ENCODE measurements at places on chromosomes 2 and 18.

- DNase-seq: no peak
Measured at GRCh38 chr18:59272221-59272888, 899 bp downstream of the RAX start.

DNA sequence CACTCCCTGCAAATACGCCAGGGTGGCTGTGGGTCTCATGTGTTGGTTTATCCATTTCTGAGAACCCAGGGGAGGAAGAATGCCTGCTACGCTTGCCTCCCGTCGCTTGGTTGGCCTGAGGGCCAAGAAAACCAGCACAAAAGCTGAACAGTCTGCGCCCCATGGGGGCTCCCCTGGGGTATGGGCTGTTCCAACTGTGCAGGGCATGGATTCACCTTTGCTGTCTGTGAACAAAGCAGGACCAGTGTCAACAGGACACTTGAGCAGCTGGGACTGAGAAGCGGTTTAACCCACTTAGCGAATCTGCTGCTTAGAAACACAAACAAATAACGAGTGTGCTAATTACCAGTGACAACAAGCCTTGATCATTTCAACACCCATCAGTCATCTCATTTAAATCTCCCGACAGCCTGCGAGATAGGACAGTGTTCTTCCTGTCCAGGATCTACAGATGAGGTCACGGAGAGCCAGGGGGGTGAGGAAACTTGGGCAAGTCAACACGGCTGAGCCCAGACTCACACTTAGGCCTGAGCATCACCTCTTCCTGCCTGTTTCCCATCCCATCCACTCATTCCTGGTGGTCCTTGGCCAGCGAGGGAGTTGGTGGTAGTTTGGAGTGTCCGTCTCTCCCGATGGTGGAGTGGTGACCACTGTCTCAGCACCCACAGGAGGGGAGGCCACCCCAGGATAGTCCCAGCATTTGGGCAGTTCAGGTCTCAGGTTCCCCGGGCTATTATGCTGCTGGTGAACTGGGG lies 111.6 kb upstream of the HAAO start:
- no peak for DNase-seq

GRCh38 chr2:206840999-206841398 lies 75.6 kb downstream of the FASTKD2 start:
- no peak for DNase-seq

DNA sequence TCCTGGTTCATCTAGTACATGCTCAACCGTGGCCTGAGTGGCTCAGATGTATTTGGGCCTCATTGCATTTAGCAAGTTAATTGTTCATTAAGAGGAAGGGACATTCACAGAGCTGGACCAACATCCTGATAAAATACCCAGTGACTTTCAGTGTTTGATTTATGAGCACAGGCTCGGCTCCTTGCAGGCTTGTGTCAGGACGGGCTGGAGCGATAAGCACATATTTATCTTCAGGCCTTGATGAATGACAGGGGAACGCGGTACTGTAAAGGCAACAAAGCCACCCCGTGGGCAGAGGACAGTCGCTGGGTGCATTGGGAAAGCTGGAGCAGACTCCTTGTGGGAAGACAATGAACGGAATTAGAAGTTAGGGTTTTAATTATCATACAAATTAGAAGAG lies 548.6 kb upstream of the HS6ST1 start:
- no peak for DNase-seq

GRCh38 chr2:175233135-175233719 lies 51.7 kb upstream of the ATP5MC3 start:
- no peak for DNase-seq

- no peak for DNase-seq
Measured at GRCh38 chr18:34880882-34881834, 160.1 kb upstream of the MAPRE2 start.

- peak; percentile 27 for DNase-seq
Measured at GRCh38 chr2:43178602-43179542, 47.5 kb downstream of the ZFP36L2 start.

DNA sequence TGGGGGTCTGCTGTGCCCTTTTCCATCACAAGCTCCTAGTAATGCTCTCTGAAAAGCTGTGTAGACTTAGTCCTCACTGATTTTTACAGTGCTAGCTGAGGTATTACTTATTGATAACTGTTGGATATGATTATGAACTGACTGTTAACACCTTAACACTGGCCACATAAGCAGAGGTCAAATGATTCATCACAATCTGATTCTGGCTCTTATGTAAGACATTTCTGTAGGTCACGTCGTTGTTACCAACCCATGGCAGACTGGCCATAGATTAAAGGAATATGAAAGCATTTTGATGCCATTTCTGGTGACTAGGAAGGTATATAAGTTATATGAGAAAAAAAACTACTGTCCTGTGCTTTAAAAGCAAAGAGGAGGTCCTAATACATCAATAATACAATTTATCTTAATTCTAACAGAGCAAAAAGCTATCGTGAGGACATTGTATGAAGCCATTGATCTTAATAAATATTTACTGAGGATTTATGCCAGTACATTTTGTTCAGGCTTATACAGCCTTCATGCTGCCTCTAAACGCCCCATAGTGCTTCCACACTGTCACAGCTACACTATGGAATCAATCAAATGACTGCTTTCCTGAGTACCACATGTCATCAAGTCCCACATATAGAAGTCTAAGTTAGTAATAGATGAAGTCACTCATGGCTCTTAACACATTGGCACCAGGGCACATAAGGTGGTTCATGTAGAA lies 6.9 kb upstream of the RND3 start:
- DNase-seq: no peak

- DNase-seq: peak; percentile 93
Measured at GRCh38 chr2:43293744-43294695, 67.6 kb upstream of the ZFP36L2 start.

DNA sequence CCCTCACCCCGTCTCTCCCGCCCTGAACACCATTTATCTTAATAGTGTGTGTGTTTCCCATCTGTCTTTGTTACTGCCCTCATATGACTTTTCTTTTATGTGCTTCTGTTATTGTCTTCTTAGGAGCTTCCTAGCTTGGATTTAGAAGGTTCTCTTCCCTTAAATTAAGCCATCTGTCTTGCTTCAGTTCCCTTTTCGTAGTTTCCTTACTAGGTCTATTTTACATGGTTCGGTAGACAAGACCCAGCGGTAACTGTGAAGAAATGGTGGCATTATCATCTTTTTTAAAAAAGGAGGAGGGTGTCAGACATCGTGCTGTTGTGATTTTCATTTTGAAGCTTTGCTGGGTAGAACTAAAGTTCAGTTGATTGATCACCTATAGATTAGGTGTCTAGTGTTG lies 10.3 kb downstream of the NCK2 start:
- DNase-seq: no peak

DNA sequence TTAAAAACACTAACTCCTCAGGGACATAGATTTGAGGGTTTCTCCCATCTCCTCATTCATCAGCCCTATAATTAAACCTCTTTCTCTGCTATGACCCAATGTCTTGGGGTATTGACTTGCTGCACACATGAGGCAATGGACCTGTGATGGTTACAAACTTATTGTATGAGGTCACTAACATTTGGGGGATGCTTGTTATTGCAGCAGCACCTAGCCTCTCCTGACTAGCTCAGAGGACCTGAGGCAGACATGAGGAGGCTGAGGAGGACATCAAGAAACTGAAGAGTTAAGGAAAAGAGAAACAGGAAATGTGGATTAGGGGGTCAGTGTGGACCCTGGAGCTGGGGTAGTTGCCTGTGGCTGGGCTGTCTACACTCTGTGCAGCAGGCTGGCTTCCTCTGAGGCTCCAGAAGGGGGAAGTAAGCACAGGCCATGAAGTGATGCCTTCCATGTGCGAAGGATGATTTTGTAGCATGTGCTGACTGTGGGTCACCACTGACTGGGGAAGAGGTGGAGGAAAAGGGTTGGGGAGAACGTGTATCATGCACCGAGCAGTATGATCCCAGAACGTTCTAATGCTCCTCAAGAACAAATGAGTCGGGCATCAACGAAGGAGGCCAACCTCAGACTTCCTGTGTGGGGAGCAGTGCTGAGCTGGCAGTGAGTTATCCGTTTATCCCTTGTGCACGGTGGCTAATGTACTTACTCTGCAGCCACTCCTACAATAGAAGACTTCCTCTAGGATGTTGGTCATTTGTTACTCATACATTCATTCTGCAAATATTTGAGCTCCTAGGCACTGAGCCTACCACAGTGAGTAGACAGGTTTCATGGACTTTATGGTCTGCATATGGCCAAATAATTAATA lies 42.1 kb upstream of the RFX8 start:
- DNase-seq: peak; percentile 50

- DNase-seq: no peak
Measured at GRCh38 chr2:119234021-119235019, 10.7 kb downstream of the STEAP3 start.

GRCh38 chr2:69034845-69035244 lies 21.9 kb downstream of the ANTXR1 start:
- DNase-seq: no peak

GRCh38 chr2:36469710-36470109 lies 114.1 kb downstream of the CRIM1 start:
- no peak for DNase-seq

DNA sequence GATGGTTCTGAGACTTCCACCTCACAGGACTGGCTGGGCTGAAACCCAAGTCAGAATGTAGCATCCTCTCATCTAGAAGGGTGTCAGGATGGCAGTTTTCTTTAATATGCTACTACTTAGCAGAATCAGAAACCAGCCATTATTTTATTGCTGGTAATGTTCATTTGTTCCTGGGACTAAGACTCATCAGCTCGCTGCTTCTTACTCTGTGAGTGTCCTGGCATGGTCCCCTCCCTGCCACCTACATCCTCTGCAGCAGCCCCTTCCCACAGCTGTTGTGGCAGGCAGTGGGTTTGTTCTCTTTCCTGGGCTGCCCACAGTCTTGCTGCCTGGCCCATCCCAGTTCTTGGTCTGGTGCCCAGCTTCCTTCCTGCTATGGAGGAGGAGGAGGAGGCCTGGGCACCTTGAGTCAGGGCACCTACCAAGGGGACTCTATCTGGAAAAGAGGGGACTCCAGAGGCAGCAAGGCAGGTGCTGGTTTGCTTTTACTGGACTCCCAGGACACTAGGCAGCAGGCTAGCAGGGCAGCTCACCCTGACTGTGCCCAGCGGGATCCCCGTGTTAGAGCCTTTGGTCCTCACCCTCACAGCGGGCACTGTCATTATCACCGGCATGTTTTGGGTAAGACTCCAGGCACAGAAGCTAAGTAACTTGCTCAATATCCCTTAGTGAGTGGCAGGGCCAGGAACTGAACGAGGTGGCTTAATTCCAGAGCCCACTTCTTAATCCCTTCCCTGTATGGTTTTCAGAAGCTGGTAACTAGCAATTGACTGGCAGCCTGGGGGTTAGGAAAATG lies 62.1 kb downstream of the LRRFIP1 start:
- no peak for DNase-seq

- DNase-seq: no peak
Measured at GRCh38 chr2:27681841-27682240, 18.2 kb downstream of the SLC4A1AP start.

GRCh38 chr2:136389809-136390208 lies 271.9 kb upstream of the CXCR4 start:
- no peak for DNase-seq

- no peak for DNase-seq
Measured at GRCh38 chr2:236689393-236689700, 119.7 kb downstream of the ACKR3 start.

- no peak for DNase-seq
Measured at GRCh38 chr2:98472132-98472650, 27.5 kb downstream of the INPP4A start.

DNA sequence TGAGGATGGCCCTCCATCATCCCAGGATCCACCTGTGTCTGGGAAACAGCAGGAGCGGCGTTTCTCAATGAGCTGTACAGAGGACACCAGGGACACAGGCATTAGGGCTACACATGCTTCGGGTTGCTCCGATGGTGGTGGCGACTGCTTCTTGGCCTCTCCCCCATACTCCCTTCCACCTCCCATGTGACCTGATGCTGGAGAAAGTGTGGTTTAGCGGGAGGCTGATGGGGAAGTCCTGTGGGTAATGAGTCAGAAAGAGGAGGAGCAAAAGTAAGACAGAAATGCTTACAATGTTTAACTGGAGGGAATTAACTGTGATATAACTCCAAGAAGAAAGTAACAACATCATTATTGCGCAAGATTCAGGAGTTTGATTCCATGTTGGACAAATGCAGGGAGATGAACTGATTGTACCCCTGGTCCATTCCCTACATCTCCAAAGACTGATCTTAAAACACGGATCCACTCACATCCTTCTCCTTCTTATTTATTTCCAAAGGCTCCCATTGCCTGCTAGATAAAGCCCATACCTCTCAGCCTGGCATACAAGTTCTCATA lies 186.6 kb downstream of the NRP2 start:
- no peak for DNase-seq

DNA sequence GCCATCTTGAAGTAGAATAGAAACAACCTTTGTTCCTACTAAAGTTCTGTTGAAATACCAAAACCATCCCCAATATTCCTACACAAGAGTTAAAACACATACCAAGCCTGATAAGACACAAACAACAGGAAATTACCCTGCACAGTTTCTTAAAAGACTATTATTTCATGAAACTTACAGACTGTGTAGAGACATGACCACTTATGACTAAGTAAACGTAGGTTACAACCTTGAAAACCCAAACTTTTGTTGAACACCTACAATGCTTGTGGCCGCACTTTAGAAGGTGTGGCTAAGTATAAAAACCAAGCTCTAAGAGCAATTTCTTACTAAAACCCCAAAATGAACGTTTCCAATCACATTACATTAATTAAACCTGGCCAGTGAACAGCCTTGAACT lies 2.0 kb downstream of the SMAD2 start:
- DNase-seq: no peak

DNA sequence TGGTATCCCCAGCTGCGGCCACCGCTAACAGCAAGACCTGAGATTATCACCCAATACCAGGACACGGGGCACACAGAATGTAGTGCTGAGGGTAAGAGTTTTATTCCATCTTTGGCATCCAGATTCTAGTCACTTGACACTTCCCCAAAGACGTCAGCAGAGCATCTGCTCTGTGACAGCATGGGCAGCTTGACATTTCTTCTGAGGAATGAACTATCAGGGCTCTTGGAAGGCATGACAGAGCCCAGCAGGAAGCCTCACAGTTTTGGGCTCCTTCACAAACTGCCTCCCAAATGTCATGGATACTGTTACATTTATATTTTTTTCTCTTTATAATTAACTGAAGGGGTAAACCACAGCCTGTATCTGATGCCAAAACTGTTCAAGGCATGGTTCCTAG lies 1010.7 kb downstream of the TDRD15 start:
- DNase-seq: no peak

GRCh38 chr2:147937744-147938349 lies 82.7 kb downstream of the ORC4 start:
- no peak for DNase-seq

DNA sequence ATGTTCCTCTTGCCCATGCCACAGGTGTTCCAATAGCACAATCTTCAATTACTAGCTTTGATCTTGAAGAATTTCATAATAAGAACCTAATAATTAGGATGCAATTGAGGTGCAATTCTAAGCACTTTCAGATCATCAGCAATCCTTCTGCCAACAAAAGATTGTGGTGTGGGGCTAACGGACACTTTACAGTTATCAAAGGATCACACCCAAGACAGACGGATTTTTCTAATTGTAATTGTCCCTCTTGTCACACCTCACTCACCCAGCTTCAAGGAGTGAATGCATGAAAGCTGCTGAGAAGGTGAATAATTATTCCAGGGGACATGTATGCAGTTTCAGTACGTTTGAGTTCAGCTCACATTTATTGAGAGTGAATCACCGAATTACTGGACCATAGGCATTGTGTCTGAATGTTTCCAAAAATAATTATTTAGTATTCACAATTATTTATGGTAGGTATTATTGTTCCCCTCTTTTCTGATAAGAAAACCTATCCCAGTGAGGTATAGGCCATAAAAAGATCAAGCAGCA lies 438.5 kb upstream of the TRIB2 start:
- DNase-seq: no peak

- peak; percentile 78 for DNase-seq
Measured at GRCh38 chr2:9333591-9334171, 89.6 kb downstream of the ITGB1BP1 start.

Data from amniotic stem cell (primary cell).